ENCODE measurements at places on chromosomes 13 and 19.

GRCh38 chr13:31912647-31913401 is 118.8 kb upstream of the FRY start:
- DNase-seq = no peak

GRCh38 chr19:14381689-14382474 is 638 bp downstream of the ADGRE5 start:
- no peak for DNase-seq

DNA sequence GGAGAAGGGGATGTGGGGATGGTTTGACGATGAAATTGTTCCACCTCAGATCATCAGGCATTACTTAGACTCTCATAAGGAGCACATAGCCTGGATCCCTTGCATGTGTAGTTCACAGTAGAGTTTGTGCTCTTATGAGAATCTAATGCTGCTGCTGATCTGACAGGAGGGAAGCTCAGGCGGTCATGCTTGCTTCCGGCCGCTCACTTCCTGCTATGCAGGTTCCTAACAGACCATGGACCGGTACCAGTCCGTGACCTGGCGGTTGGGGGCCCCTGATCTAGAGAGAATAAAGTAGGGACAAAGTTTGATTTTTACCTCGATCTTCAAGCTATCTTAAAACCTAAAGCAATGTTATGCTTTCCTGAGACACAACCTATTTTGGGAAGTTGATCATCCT is 373.8 kb upstream of the ARGLU1 start:
- DNase-seq = no peak

GRCh38 chr13:44874886-44875630 is 114.2 kb downstream of the NUFIP1 start:
- no peak for DNase-seq

DNA sequence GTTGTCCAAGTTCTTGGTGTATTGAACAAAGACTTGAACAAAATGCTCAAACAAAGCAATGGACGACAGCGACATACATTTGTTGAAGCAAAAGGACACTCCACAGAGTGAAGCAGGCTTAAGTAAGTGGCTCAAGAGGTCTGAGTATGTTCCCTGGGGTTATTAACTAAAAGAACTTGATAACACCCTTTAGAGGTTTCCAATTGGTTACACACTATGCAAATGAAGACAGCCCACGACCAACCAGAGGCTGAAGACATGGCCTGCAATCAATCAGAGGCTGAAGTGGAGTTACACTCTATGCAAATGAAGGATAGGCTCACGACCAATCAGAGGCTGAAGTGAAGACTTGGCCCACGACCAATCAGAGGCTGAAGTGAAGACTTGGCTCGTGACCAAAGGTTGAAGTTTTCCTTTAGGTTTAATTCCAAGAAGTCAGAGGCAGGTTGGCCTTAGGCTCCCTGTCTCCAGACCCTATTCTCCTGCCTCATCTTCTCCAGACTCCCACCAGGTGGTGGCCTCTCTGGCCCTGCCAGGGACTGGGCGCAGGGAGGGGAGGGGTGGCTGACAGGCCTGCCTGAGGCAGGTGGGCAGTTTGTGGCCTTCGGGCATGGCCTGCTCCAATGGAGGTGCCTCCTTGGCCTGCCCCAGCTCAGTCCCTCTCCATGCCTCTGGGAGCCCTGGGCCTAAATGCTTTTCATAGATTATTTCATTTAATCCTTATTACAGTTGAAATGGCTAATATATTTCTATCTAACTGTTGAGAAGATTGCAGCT is 38.1 kb downstream of the CCDC169 start:
- DNase-seq = no peak

DNA sequence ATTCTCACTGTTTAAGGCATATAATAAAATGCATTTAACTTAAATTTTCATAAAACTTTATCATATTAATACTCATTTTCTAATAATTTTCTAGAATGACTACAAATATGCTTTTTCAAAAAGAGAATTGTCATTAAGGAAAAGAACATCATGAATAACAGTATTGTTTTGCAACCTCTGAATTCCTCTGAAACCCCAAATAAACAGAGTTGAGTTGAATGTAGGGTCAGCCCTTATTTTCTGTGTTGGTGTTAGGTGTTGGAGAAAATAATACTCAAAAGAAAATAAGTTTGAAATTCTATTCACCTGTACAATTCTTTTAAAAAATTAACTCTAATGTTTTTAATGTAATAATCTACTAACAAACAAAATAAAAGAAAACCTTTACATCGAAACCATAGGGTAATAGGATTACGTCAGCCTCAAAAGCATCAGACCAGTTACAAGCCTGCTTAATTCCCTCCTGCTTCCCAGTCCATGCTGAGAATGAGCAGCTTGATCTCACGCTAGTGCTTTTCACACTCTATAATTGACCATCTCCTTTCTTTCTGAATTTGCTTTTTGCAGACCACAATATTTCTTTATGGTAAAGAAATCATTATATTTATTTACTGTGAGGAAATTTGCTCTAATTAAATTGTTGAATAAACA is 160.9 kb downstream of the PCDH9 start:
- DNase-seq = no peak

DNA sequence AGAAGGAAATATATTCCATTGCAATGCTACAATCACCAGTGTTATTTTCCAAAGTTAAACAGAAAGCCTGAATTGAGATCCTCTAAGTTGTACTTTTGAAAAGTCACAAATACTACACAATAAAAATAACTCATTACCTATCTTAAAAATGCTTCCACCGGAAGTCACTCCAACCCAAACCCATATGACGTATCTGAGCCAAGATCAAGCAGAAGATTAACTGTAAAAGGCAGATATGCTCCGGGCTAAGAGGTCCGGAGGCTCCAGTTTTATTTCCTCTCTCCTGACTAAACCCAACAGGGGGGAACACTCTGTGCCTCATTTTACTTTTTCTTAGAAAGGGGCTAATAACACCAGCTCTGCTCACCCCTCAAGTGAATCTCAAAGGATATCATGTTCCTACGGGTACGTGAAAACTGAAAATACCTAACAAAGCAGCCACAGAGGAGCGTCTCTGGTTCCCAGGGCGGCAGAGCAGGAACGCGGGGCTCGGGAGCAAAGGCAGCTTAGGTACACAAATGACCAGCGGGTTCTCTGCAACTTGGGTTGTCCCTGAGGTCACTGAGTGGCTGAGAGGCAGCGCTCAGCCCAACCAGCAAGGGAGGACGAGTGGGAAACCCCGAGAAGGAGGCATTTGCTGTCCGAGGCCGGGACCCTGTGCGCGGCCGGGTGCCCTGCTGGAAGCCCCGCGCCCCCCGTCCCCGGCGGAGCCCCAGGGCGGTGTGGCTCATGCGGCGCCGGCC is 750 bp downstream of the RAB20 start:
- DNase-seq = no peak

- no peak for DNase-seq
Measured at GRCh38 chr13:50509771-50510441, 333.6 kb downstream of the DLEU7 start.

GRCh38 chr19:46611776-46612175 is 10.6 kb downstream of the CALM3 start:
- no peak for DNase-seq

DNA sequence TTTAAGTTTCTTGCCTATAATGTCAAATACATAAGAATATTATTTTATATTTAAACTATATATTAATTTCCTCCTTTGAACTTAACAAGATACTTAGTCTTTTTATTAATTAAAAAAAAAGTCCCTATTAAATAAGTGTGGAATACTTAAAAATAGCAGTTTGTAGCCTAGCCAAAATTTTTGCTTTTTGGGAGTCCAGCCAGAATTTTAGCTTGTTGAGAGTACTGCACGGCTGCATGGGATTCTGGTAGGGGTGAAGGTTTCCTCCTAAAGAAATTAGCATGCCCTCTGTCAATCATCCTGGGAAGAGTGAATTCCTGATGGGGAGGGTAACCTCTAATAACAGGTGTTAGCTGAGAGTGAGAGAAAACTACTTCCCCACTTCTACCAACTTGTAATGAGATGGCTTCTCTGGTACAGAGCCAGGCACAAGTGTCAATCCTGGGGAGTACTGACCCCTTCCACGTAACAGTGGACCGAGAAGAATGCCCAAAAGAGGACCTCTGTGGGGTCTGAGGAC is 195.7 kb downstream of the SPRY2 start:
- DNase-seq = no peak

DNA sequence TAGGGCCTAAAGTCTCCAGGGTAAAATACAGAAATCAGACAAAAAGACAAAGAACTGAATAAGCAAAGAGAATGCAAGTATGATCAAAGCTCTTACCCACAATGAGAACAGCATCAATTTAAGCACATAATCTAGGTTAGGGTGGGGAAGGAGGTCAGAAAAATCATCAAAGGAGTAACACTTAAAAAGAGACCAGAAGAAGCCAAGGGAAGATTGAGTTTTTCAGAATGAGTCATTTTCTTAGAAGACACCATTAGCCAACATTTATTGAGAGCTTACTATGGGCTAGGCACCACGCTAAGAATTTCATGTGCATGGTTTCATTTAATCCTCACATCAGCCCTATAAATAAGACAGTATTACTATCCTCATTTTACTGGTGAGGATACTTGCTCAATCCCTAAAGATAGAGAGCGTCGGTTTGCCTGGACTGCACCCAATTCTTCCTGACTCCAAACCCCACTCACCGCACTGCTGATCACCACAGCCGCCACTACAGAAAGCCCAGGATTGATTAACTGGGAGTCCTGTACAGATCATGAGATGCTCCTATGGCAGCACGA is 1.7 kb upstream of the SHISA2 start:
- DNase-seq = no peak

- no peak for DNase-seq
Measured at GRCh38 chr13:80684217-80684991, 343.5 kb upstream of the SPRY2 start.

DNA sequence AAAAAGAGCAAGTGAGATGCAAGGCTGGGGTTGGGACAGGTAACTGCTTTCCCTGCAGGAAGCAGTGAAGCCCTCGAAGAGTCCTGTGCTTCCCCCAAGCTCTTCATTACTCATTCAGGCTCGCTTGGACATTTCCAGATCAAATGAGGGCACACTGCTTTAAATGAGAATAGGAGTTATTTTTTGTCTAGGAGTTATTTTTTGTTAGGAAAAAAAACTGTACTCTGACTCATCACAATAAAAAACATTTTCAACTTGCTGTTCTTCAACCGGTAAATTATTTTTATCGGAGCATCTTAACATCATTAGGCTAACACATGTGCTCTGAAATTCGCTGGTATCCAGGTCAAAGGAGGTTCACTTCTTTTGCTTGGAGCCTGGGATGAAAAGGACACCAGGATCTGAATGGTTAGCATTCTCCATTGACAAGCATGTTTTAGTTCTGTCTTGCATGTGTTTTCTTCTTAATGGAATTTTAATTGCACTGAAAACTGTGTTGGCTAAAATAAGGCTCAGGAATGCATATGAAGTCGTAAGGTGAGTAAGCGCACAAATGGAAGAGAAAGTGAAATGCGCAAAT is 80.7 kb upstream of the STK24 start:
- no peak for DNase-seq

GRCh38 chr19:53631949-53632407 is at the start of gene DPRX:
DPRX (plus strand) TSS chr19:53631999; CDS start chr19:53632107, 108 bp downstream.
- no peak for DNase-seq

DNA sequence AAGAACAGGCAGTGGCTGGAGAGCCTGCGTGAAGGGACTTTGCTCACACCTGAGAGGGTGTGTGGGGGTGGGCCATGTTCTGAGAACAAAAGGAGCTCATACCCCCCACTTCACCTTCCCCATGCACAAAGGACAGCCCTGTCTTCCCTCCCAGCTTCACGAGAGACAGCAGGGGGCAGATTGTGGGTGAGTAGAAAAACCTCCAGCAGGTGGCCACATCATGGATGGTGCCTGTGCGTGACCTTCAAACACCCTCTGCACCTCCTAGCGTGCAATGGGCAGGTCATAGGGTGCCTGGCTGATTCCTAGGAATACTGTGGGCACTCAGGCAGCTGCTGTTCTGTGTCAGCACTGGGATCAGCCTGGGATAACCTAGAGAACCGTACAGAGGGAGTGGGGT is 36.3 kb upstream of the PSG9 start:
- no peak for DNase-seq

- DNase-seq = no peak
Measured at GRCh38 chr19:628168-628567, 5.2 kb downstream of the POLRMT start.

- DNase-seq = no peak
Measured at GRCh38 chr13:99542788-99543406, 41.6 kb downstream of the TM9SF2 start.

DNA sequence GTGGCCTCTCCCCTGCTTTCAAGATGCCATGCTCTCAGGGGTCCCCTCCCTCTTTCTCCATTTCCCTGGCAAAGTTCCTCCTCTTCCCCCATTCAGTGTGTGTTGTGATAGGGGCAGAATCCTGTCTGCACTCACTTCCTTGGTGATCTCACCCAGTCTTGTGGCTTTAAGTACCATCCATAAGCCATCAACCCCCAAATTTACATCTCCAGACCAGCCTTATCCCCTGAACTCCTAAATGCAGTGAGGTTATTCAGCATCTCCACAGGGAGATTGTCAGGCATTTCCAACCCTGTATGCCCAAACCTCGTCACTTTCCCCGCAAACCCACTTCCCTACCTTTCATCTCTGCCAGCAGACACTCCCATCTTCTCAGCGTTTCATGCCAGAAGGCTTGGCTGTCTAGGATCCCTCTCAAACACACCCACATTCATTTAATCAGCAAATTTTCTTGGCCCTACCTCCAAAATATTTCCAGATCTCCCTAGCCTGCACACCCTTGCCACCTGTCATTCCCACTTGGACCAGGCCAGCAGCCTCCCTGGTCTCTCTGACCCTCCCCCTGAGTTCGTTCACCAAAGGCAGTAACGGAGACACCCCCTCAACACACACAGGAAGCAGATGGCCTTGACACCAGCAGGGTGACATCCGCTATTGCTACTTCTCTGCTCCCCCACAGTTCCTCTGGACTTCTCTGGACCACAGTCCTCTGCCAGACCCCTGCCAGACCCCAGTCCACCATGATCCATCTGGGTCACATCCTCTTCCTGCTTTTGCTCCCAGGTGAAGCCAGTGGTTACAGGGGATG is at the start of gene HCST:
Gene HCST (plus strand): TSS at position 676 of the 808 bp plus-strand sequence. CDS start 65 bp downstream, at position 741.
- no peak for DNase-seq

- no peak for DNase-seq
Measured at GRCh38 chr13:60463787-60464186, 66.8 kb downstream of the TDRD3 start.

- no peak for DNase-seq
Measured at GRCh38 chr13:80196756-80197155, 144.2 kb downstream of the SPRY2 start.

GRCh38 chr13:58994777-58995176 is 1169.0 kb downstream of the DIAPH3 start:
- no peak for DNase-seq

- peak; percentile 67 for DNase-seq
Measured at GRCh38 chr19:55580628-55581144, at the start of gene ZNF579. ZNF579 (minus strand) TSS chr19:55580848; CDS start chr19:55579639, 1,209 bp downstream.

- DNase-seq = no peak
Measured at GRCh38 chr13:110836605-110836903, 78.3 kb downstream of the ANKRD10 start.
